ENCODE measurements at places on chromosomes 4 and X.

- no peak for DNase-seq
Observed at GRCh38 chrX:40945361-40945713, 139.9 kb upstream of the USP9X start.

GRCh38 chr4:18075823-18076433, 54.4 kb upstream of the LCORL start:
- DNase-seq = no peak

DNA sequence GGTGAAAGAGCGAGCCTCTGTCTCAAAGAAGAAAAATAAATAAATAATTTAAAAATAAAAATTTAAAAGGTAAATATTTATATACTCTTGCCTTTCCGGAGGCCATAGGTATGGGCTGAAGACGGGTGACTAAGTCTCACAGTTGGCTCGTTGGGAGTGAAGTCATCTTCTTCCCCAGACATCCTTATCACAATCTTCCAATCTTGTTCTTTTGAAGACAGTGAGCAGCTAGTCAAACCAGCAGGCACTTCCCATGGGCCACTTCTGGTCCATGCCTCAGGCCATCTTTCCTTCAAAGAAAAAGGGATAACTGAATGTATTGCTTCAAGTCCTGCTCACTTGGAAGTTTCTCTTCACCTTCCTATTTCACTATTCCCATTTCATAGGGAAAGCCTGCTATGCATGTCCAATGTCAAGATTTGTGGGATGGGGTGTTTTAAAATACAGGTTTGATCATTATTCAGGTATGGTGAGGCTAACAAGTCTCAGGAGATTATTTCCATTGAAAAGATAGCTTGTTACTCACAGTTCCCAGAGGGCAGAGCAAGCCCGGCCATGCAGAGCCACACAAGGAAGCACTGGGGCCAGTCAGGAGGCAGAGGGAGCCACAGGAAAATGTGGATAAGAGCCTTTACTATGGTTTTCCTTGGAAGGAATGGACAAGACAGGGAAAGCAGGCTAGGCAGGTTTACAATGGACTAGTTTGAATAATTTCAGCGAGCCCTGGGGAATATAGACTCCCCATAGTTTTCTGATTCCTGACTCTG, 33.3 kb upstream of the VCX2 start:
- no peak for DNase-seq

DNA sequence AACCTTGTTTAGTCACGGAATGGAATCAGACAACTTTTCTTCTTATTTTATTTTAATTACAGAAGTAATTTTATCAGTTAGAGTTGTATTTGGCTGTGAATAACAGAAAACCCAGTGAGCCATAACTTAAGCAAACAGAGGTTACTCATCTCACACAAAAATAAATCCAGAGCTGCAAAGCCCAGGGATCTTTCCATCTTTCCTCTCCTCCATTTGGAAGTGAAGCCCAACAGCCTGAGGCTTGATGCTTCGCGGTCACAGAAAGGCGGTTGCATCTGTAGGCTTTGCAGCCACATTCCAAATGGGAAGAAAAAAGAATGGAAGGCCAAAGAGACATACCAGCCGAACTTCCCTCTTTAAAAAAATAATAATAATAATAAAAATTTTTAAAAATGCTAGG, 22.6 kb downstream of the CHRNA9 start:
- no peak for DNase-seq

GRCh38 chr4:85187106-85187505, 220.6 kb upstream of the WDFY3 start:
- no peak for DNase-seq

DNA sequence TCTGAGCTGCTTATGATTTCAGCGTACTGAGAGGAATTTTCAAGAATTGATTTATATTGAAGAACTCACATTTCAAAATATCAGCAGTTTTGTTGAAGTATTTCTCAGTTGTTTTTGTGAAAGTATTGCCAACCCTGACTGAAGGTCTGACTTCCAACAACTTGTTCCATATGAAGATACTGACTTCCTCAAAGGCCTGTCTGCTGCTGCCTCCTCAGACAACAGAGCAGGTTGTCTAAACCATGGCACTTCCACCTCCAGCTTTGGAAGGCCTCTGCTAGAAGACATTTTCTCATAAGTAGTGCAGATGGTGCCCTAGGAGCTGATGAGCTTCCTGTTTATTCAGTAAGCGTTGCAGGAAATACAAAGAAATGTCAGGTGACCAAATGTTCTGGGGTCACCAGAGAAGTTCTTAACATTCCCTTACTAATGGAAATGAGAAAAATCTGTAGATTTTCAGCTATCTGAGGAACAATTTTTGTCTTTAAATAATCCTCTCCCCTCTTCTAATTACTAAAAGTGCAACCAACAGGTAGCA, 28.8 kb downstream of the FGF2 start:
- no peak for DNase-seq

DNA sequence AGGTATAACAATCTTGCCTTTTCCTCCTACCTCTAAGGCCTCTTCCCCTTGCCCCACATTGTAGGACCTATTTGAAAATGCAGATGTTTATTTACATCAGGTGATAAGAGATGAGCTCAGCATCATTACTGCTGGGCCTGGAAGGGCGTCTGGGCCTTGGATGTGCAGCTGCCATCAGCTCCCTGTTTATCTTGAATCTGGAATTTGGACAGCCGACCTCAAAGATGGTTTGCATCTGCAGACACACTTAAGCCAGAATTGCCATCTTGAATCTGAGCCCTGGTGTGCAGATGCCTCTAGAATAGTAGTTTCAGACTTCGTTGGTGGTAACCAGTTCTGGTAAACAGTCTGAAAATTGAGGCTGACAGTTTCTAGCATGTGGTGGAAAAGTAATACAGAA, 59.0 kb downstream of the FAM193A start:
- DNase-seq = no peak

DNA sequence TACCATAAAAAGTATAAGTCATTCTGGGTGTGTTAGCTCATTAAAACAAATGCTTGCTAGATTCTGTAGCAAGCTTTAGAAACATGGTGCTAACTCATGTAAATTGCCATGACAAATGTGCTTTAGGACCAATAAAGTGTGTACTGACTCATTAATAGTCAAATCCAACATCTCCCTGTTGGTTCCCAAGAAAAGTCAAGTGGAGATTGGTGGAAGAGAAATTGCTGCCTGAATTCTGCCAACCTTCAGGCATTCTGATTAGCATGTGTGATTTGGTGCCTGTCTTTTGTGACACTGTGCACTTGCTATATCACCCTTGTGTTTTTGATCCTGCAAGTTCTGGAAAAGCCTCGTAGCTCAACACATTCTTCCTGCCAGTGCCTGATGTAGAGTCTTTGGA, 503.8 kb upstream of the BOD1L1 start:
- no peak for DNase-seq

DNA sequence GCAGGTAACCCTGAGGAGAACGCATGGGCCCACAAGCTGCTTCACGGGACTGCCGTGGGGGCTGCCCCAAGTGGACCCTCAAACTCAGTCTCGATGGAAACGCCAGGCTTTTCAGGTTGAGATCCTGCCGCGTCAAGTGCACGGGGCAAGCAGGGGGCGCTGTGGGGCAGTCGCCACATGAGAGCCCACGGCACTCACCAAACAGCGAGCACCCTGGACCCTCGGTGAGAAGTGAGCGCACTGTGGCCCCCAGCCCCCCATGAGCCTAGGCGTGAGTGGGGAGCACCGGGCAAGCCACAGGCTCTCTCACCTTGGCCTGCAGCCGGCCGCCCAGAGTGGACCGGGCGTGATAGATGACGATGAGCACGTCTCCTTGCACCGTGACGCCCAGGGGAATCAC, 50.9 kb upstream of the CPLX1 start:
- DNase-seq = no peak

- no peak for DNase-seq
Observed at GRCh38 chr4:88291003-88291402, 6.6 kb upstream of the PPM1K start.

GRCh38 chr4:182918044-182918607, 940 bp upstream of the DCTD start:
- DNase-seq = no peak

Measured in AG04449 (cell line).